Stimulated activated CD8-positive, alpha-beta memory T cell treated with anti-CD3 and anti-CD28 coated beads, Interleukin-4, amount 100 ng/mL, for 1 hour (primary cell): ENCODE measurements at places on chromosomes 5 and 9.

DNA sequence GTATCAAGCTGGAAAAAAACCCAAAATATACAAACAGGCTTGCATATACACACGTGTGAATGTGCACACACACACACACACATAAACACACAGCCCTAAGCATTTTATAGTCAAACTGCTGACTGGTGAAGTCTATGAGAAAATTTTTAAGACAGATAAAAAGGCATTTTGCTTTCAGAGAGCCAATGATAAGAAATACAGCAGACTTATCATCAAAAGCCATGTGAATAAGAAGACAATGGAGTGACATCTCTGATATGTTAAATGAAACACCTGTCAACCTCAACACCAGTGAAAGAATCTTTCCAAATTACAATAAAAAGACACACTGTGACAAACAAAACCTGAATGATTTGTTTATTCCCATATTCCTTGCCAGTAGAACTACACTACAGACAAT, 233.3 kb downstream of the CDH9 start:
- no peak for DNase-seq

DNA sequence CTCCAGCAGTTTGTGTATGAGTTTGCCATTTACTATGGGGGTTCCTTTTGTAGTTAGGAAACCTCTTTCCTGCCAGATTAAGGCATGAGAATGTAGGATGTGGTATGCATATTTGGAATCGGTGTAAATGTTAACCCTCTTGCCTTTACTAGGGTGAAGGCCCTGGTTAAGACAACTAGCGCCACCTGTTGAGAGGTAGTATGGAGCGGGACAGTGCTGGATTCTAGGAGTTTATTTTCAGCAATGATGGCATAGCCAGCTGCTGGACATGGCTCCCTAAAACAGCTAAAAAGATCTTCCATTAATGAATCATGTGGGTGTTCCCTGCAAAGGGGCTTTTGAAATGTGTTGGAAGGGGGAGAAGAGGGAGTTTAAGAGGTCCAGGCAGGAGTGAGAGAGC, 30.7 kb upstream of the GPX3 start:
- DNase-seq, result no peak

- no peak for DNase-seq
These were observed 25.8 kb downstream of the TJP2 start for GRCh38 chr9:69199769-69200470.

GRCh38 chr9:32968101-32969011, 33.1 kb downstream of the APTX start:
- DNase-seq, result no peak
